ENCODE measurements at places on chromosomes 5 and 9.

DNA sequence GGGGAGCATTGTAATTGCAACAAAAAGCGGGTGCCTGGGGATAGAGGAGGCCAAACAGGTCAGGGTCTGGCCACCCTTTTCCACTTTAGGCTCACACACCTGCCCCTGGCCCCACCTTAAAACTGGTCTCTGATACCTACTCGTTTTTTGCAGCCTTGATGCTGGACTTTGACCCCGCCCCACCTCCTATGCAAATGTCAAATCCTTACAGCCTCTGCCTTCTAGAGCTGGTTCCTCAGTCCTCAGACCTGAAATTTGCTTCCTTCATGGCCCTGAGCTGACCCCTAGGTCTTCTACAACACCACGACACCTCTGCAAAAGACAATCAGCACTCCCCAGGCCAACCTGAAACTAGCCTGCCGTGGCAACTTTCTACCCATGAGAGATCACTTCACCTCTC, 37.7 kb downstream of the SMIM23 start:
- DNase-seq, result no peak

- DNase-seq, result no peak
These were observed 992 bp downstream of the SETD9 start for GRCh38 chr5:56910210-56910965.

GRCh38 chr9:112726428-112726827, 8.5 kb upstream of the INIP start:
- DNase-seq, result no peak

DNA sequence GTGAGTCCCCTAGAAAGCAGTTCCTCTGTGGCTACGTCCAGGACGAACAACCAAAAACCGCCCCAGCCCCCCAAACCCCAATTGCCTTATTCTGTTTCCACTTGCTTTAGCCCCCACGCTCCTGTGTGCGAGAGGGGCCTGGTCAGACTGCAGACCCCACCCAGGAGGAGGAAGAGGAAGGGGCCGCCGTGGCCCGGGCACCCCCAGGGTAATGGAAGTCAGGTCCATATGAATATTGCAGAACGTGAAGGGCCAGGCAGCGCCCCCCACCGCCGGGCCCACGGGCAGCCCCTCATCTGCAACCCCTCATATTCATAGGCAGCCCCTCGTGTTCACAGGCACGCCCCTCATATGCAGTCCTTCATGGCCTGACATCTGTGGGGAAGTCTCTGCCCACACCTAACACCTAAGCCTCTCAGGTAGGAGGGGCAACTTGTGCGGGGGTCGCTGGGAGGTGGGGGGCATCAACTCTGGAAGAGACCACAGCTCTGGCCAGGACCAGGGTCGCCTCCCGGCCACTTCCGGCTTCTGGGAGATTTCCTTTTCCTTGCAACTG, 37.7 kb upstream of the PLEKHG4B start:
- no peak for DNase-seq

DNA sequence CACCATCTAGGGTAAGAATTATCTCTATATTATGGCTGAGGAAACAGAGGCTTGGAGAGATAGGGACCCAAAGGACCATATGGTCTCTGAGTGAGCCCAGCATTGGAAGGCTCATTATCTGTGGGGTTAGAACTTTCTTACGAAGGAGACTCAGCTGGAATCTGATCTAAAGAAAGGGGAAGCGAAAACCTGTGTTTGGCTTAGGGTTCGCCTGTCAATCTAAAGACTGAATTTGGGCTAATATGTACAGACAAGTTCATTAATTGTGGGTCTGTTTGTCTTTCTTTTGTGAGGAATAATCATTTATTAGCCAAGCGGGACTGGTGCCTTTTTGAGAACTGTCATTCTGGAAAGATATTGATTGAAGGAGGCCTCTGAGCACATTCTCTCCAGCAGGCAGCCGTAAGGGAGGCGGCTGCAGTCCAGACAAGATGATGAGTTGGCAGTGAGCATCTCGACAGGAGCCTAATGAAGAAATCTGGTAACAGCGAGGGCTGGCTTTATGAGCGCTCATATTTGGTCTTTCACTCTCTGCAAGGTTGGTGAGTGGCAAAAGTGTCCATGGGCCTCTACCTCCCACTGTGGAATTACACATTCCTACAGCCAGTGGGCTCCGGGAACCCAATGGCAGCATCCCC, 104.2 kb upstream of the GPR151 start:
- no peak for DNase-seq

GRCh38 chr9:97873882-97874281, 20.9 kb downstream of the FOXE1 start:
- DNase-seq, result no peak

DNA sequence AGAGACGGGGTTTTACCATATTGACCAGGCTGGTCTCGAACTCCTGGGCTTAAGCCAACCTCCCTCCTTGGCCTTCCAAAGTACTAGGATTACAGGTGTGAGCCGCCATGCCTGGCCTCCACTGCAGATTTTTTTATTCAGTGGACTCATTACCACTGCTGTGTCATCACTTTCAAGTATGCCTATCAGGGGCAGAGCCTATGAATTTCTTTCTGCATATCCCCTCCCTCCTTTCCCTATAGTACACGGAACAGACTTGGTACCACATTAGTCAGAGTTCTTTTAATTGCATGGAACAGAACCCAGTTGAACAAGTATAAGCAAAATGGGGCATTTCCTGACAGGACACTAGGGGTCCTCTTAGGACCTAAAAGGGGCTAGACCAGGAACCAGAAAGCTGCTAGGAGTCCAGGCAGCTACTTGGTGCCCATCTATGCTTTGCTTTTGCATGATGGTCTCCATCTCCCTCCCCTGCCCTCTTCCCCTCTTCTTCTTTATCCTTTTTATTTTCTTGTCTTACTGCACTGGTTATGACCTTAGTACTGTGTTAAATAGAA, 5.8 kb downstream of the BSPRY start:
- DNase-seq, result no peak

- DNase-seq, result no peak
These were observed 1.8 kb downstream of the BNC2 start for GRCh38 chr9:16868701-16869100.

DNA sequence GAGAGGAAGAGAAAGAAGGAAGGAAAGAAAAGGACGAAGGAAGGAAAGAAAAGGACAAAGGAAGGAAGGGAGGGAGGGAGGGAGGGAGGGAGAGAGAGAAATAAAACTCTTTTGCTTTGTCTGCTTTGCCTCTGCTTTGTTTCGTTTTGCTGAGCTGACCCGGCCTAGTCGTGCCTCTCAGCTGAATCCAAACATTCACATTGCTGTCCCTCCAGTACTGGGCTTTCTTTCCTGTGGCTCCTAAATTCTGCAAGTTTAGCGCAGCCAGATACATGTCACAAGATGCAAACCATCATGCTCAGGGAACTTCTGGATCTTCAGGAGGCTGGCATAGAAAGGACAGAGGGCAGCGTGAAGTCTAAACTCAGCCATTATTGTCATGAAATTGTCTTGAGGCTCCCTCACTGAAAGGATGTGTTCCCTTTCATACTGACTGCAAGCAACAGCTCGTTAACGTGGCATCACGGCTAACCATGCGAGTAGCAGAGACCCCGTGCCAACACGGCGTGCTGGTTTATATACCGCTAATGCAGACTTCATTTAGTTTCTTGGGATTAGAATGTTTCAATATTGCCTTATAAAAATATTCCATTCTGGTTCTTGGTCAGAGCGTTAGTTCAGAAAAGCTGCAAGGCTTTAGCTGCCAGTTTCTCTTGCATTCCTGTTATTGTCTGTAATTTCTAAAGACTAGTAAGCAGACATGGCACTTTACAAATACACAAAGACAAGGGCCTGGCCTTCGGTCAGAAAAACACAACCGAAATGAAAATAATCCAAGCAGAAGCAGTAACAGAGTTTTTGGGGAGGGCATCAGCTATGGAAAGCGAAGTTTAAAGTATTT, 94.2 kb downstream of the TMEM174 start:
- no peak for DNase-seq

GRCh38 chr5:55638455-55638854, 73.7 kb downstream of the SLC38A9 start:
- no peak for DNase-seq

DNA sequence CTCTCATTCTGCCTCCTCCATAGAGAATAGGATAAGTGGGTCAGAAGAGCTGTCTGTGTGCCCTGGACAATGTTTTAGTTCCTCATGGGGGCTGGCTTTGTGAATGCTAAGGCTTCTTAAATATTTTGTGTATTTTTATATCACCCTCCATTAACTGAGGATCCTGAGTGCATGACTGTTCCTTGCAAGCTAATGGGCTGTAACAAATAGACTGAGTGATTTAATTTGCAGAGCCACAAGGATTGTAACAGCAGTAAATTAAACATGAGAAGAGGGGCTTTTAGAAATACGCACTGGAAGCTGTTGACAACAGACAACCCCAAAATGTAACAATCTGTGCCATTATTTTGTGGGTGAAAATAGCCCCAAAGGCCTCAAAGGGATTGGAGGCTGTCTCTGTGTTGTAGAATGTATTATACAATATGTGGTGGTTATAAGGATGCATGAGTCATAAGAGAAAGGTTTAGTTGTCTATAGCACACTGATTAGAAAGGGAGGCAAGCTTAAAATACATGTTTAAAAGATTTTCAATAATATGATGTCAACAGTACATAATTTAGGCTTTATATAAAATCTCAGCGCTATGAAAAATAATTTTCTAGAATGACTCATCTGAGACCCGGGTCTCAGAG, 152.7 kb upstream of the ACTBL2 start:
- no peak for DNase-seq

DNA sequence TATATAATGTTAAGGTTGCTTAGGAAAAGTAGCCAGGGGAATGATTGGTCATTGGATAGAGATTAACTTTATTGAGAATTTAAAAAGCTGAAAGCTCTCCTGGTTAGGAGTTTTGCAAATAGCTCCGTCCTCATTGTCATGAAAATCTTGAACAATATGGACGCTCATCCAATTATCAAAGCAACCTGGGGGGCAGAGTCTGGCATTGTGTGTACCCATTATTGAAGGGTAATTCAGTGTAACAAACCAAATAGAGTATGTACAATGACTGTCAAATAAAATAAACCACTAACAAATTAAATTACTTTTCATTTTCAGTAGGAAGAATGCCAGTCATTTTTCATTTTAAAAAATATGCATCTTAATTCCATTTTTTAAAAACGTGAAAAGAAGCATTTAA, 144.0 kb upstream of the GPR151 start:
- no peak for DNase-seq

DNA sequence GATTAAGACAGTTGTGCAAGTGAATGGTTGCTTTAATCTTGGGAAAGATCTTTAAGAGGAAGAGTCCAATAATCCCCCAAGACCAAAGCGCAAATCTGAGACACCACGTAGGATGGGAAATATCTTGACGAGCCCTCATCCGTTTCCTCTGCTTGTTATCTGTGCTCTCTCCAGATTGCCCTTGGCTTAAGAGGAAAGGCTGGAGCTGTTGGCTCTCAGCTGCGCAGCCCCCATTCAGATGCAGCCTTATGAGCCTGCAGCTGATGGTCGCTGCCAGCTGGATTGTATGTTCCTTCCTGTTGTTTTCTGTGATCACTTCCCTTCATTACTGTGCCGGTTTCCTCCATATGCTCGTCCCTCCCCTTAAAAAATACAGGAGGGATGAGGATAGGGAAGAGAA, 47.7 kb downstream of the PWWP2A start:
- DNase-seq, result no peak

- no peak for DNase-seq
These were observed 11.5 kb upstream of the SPATA24 start for GRCh38 chr5:139415221-139415861.

DNA sequence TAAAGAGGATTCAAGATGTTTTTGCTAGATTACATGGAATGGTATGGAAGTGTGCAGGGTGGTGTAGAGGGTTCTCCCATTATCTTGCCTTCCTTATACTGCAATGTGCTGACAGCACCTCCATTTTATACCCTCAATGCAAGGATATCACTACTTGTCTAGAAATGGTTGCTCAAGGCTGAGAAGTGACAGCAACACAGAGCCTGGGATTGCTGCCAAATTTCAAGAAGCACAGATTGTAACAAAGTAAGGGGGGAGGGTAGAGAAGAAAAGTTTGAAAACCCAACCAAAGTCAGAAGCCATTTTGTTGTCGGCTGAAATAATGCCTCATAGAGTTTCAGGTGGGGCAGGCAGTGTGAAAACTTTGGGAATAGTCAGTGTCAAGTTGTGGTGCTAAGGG, 29.8 kb downstream of the PCDHAC2 start:
- DNase-seq, result no peak

GRCh38 chr5:78405829-78406750, 45.7 kb downstream of the SCAMP1 start:
- no peak for DNase-seq

DNA sequence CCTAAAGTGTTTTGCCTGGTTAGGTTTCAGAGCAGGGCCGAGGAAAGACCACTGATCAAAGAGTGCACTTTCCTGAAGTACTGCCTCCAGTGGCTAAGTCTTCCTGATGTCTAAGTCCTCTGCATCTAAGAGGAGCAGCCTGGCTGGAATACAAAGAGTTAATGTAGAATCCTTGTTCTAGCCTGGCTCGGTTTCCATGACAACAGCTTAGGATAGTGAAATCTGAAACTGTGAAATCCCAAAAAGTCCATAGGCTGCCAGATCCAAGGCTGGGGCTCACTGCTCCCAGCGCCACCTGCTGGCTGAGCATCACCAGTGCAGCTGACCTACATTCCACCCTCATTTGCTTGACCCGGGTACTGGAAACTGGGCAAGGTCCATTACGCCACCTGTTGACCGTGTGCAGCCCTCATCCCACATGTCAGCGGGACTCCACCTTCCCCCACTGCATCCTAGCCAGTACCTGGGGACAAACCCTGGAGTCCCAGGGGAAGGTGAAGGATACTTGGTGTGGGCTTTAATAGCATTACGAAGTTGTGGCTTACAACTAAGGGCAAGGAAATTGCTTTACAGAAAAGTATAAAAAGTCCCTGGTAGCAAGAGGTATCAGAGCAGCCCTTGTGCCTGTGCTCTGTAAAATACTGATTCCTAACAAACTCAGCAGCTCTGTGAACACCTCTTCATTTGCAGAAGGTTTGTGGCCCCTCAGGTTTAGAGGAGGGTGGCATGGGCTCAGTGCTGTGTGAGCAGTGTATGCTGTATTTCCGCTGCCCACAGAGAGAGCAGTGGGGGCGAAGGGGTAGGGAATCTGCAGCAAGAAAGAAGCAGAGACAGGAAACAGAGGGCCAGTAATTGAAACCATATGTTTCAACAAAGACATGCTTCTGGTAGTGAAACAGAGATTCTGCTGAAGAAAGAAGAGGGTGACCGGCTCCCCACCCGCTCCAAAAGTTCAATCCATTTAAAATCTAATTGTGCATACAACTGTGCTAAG, 36.0 kb downstream of the PCDHGC5 start:
- no peak for DNase-seq

GRCh38 chr5:135216471-135217343, 182.3 kb downstream of the MACROH2A1 start:
- no peak for DNase-seq

DNA sequence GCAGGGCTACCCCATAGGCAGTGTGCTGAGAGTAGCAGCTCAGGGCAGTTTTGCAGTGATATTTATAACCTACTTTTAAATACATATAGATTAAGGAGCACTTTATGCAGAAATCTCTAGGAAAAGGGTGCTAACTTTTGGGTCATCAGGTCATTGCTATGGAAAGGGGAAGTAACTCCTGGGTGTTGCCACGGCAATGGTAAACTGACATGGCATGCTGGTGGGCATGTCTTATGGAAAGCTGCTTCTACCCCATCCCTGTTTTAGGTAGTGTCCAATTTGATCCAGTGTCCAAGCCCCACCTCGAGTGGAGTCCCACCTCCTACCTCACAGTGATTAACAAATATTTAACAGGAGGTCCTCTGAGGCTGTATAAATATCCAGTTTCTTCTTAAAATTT, 56.8 kb upstream of the XPA start:
- DNase-seq, result no peak

Data from activated naive CD8-positive, alpha-beta T cell treated with anti-CD3 and anti-CD28 coated beads, Interleukin-2, amount 50 U/mL, for 16 hours (primary cell).